ENCODE measurements at places on chromosomes 7 and 10.

DNA sequence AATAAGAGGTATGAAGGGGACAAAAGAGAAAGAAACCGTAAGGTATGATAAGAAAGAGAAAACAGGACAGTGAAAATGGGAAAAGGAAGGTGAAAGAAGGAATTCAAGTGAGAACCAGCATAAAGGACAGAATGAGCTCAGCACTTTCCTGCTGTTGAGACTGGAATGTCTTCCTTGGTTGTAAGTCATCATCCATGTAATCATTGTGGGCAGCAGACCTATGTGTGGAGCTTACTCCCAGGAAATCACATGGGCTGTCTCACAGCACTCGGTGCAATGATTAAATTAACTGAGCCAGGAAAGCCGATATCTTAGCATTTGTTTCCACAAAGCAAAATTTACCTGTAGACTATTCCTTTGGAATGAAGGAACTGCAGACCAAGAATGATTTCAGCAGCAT, 118.1 kb downstream of the PRKCQ start:
- DNase-seq = no peak

- DNase-seq = no peak
Observed at GRCh38 chr10:60417901-60418300, 28.2 kb upstream of the ANK3 start.

GRCh38 chr10:74008212-74008731, 10.4 kb downstream of the VCL start:
- DNase-seq = no peak

GRCh38 chr10:16752099-16752498, 65.1 kb downstream of the RSU1 start:
- no peak for DNase-seq

- DNase-seq = no peak
Observed at GRCh38 chr7:100589341-100589947, 3.3 kb downstream of the FBXO24 start.

- no peak for DNase-seq
Observed at GRCh38 chr7:151366166-151366879, 24.7 kb downstream of the NUB1 start.

- DNase-seq = no peak
Observed at GRCh38 chr7:3922175-3922635, 621.2 kb downstream of the SDK1 start.

DNA sequence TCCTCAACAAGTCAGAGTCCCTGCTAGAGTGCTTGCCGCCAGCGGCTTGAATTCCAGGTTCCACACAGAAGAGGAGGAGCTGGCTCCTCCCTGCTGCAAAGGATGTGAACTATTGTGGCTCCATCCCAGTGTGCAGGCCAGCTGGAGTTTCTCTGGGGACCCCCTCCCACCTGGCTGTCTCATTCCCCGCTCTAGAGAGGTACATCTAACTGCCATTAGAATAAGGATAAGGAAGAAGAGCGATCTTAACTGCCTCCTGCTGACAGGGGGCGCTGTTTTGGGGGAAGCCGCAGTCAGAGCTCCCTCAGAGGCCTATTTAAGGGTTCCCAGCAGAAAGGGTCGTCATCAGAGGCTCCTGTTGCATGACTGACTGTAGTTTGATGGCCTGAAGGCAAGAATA, 40.8 kb upstream of the HECW1 start:
- DNase-seq = no peak

GRCh38 chr7:150948791-150949251, 29.3 kb downstream of the KCNH2 start:
- no peak for DNase-seq

DNA sequence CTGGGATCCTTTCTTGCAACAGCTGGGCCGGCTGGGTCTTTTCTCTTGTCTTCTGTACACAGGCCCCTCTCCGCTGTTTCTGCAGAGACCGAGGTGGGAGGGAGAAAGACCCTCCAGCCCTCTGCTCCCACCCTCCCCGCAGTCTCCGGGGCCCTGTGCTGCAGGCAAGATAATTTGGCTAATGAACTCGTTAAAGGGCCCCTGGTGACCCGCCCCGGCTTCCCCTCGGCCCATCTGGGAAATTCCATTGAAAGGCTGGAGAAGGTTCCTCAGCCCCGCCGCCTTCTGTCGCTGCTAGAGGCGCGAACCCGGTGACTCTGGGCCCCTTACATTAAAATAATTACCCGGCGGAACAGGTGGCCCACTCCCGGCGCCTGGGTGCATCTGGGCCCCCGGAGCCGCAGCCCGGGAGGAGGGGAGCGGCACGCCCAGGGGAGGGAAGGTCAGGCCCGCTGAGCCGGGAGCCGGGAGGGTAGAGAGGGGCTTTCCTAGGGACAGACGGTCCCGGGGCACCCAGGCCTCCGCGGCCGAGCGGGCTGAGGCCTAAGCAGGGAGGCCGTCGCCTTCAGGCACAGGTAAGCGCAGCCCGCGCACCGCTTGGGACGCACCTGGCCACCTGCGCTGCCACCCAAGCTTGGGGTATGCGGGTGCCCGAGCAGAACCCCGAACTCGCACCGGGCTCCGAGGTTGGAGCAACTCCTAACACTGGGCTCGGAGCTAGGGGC, 7.3 kb upstream of the MNX1 start:
- DNase-seq = no peak

GRCh38 chr10:115417585-115418265, 324.6 kb downstream of the ATRNL1 start:
- DNase-seq = no peak

GRCh38 chr10:132974886-132975830, 32.8 kb upstream of the CFAP46 start:
- DNase-seq = no peak

- DNase-seq = no peak
Observed at GRCh38 chr10:124640538-124641231, 103.5 kb downstream of the FAM53B start.

DNA sequence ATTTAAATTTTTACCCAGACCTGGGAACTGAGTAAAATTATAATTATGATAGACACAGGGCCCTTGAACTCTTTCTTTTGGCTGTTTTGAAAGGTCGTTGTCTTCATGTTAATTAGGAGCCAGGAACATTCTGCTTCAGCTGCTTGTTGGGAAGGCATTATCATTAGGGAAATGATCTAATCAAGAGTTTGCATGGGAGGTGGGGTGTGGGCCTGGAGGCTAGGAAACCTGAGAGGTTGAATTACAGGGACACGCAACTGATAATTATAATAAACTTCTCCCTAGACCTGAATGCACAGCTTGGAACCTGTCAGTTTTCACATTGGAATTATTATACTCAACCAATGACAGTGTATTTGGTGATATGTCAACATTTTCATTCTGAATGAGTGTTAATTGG, 237.7 kb downstream of the CACNB2 start:
- DNase-seq = no peak

DNA sequence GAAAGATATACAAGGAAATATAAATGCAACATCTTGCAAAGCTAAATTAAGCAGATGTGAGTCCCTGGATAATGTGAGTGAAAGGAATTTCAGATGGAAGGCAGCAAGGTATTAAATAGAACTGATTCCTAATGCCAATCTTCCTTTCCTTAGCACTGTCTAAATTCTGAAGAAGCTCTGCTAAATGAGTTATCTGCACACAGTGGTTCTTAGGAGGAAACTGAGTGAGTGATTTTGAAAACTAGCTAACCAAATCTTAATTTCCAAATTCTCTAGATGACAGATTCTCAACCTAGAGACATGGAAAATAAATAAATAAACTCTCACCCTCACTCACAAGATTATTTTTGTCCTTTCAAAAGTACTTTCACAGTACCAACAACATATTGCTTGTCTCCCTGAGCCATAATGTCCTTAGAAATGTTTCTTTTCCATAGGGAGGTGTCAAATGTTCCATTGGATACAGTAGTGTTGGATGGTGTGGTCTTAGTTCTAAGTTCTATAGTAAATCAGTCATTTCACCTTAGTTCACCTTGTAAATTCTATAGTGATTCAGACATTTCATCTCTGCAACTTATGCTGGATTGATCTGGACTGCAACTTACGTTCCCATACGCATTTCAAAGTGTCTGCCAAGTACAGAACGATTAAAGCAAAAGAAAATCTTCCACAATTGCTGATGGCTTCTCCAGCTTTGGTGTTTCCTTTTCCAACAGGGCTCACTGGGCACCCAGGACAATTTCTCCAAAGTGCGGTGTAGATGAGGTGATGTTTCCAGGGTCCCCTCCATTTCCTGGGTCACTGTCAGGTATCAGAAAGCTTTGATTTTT, 145.4 kb upstream of the FAM171A1 start:
- DNase-seq = no peak

DNA sequence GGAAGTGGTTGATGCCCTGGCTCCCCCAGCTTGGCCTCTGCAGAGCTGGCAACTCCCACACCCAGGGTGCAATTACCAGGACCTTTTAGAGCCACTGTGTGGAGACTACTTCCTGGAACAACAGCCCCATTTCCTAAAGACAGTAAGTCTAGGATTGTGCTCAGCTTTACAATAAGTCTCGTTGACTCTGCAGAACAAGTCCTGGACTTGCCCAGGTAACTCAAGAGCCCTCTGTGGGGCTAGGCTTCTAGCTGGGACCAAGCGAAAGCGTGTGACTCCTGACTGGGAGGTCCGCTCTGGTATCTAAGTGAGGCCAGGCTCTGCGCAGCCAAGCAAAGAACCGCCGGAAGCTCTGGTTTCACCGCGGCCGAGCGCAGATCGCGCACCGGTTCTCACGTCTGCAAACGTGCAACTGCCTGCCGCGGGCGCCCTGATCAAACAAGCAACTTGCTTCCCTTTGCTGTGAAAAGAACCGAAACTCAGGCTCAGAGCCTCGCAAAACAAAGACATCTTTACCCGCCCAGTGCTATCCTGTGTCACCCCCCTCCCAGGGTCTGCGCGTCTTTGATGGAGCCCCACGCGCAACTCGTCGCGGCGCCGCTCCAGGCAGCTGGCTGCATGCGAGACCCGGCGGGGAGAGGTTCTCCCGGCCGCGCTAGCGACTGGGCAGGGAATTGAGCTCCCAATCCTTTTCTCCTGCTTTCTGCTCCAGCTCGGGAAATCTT, 4.4 kb upstream of the PDLIM1 start:
- peak; percentile 19 for DNase-seq

DNA sequence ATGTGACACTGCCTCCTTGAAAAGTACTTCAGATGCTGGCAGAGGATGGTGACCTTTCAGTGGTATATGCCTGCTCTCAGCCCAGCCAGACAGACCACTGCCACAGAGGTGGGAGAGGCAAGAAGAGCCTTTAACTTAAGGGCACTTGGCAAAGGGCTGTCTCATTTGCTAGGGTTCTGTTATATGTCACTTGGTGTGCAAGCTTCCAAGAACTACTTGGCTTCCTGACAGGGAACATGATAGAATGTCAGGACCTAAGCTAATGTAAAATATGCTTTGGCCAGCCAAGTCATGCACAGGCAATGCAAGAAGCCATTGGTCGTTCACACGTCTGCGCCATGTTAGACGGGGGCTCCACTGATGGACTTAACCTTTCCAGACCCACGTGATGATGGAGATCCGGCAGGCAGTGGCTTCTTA, 54.7 kb downstream of the RBM20 start:
- no peak for DNase-seq

- no peak for DNase-seq
Observed at GRCh38 chr10:35797187-35797586, 155.1 kb upstream of the FZD8 start.

GRCh38 chr7:74043523-74043951, 15.6 kb downstream of the ELN start:
- DNase-seq = no peak

- no peak for DNase-seq
Observed at GRCh38 chr10:59779756-59780533, 26.7 kb upstream of the MRLN start.

DNA sequence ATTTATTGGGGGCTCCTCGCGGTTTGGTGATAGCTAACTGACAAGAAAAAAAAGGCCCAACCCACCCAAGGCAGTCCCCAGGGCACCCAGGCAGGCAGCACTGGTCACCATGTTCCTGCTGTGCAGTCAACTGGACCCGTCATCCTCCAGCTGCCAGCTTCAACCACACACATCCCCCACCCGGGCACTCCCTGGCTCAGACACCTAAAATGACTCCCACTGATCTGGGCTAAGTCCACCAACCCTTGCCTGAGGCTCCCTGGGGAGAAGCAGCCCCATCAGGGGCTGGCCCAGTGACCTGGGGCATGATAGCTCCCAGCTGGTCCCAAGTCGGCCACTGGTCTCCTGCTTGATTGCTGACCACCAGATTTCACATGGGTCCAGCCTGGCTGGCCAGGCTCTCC, 161.8 kb downstream of the NRF1 start:
- no peak for DNase-seq

GRCh38 chr7:55409482-55410225, 44.5 kb downstream of the LANCL2 start:
- DNase-seq = no peak

DNA sequence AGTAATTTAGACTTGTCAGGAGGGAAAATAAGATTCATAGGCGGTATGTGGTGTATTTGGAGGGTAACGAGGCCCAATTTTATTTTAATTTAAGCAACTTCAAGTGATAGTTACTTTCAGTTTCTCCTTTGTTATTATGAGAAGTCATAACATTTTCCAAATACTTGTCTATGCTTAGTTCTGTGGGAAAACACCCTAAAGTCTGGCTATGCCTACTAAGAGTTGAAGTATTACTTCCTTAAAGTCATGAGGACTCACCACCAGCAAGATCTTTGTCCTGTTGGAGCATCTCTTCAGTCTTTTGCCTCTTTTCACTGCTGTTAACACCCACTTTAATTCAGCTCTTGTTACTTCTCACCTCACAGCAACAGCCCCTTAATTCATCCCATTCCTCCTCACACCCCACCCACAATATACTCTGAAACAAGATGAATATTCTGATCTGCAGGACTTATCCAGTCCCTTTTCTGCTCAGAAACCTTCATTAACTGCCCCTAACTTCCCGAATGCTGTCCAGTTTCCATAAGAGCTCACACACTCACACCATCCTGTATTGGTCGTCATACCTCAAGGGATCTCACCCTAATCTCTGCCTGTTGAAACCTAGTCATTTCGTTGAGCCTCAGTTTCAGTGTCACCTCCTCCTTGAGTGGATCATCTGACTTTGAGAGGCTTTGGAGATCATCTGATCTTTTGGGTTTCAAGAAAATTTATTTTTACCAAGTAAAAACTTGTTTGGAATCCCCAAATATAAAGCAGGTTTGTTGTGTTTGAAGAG, 61.3 kb downstream of the DNAH11 start:
- DNase-seq = no peak

DNA sequence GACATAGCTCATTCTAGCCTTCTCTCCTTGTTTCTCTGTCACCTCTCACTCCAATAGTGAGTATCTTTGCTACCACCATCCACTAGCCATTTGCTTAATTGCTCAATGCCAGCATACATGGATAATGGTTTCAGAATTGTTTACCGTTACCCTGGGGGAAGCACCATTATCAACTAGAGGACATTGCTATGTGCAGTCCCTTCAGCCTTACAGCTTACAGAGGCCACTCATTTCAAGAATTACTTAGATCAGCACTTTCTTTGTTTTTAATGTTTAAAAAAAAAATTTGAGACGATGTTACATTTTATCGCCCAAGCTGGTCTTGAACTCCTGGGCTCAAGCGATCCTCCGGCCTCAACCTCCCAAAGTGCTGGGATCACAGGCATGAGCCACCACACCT, 14.8 kb upstream of the ORAI2 start:
- no peak for DNase-seq

Measured in stimulated activated CD8-positive, alpha-beta memory T cell treated with anti-CD3 and anti-CD28 coated beads, Interleukin-12 subunit alpha, Interleukin-12 subunit beta, amount 100 ng/mL, for 4 hours (primary cell).